ENCODE measurements at places on chromosomes 5 and 9.
A peak's percentile ranks its signal among the peaks of the same experiment; 100 is the strongest.

- peak; percentile 54 for DNase-seq
Measured at GRCh38 chr5:101728933-101729332, 567.2 kb downstream of the SLCO4C1 start.

DNA sequence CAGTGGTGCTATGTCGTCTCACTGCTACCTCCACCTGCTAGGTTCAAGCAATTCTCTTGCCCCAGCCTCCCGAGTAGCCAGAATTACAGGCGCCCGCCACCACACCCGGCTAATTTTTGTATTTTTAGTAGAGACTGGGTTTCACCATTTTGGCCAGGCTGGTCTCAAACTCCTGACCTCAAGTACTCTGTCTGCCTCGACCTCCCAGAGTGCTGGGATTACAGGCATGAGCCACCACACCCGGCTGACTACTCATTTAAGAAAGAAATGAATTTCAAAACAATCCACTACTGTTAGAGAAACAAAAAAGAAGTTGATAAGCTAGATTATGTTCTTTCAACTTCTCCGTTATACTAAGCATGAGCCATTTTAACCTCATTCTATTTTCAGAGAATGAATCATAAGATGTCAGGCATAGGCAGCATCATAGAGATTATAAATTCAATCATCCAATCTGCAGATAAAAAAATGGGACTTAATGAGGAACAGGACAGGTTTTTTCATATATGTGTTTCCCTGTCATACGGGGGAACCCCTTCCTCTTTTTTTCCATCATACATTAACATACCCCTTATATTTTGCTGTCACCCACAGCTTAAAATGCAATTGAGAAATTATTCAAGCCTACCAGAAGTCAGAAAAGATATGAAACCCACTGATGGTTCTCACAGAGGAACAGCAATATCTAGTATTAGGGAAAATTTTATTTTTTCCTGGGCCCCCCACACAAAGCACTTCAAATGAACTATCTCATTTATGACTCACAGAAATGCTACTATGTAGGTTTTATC, 26.5 kb upstream of the ADRB2 start:
- no peak for DNase-seq

GRCh38 chr9:81585191-81585763, 104.1 kb downstream of the TLE1 start:
- DNase-seq = no peak

DNA sequence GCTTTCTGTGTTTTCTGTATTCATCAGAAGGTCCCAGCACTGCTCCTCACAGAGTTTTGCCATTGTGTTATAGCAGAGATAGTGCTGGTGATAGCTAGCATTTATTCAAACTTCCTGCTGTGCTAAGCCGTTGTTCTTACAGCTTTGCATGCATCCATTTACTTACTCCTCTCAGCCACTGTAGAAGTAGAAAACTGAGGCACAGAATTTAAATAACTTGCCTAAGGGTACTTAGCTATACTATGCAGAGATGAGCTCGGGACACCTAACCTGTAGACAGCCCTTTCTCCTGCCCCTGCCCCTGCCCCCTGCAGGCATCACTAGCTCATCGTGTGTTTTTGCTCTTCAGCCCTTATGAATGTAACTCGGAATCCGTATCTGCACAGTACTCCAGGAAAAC, 227.6 kb downstream of the SAXO1 start:
- DNase-seq = no peak

DNA sequence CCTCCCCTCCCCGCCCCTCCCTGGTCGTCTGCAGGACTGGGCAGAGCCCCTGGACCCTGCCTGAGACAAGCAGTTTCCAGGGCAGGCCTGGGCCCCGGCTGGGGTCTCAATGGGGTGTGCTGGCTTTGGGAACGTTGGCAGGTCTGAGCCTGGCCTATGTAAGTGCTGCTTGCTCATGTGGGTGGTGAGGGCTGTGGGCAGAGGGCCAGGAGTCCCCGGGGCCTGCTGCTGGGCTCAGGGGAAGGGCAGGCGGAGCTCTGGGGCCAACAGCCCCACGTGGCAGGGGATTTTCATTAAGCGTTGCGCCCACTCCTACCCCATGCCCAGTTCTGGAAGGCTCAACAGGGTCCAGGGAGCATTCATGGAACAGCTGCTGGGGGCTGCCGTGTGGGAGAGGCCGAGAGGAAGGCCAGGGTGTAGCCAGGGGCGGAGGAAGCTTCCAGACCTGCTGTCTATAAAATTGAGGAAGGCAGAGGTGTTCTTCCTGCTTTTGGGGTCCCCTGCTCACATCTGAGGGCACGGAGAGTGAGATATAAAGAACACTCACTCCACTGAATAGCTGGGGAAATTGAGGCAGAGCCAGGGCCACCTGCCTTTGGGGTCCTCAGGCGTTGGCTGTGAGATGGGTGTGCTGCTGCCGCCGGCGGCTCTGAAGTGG, 32.5 kb downstream of the RXRA start:
- DNase-seq = no peak

- no peak for DNase-seq
Measured at GRCh38 chr9:4630836-4631235, 31.3 kb upstream of the PLPP6 start.

DNA sequence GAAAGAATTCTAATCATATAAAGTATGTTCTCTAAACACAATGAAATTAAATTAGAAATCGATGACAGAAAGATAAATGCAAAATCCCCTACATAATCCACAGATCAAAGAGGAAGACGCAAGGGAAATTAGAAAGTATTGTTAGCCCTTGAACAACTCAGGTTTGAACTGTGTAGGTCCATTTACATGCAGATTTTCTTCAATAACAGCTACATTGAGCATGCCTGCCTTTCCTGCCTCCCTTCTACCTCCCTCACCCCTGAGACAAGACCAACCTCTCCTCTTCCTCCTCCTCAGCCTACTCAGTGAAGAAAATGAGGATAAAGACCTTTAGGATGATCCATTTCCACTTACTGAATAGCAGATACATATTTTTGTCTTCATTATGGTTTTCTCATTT, 75.2 kb downstream of the PLPP1 start:
- no peak for DNase-seq

DNA sequence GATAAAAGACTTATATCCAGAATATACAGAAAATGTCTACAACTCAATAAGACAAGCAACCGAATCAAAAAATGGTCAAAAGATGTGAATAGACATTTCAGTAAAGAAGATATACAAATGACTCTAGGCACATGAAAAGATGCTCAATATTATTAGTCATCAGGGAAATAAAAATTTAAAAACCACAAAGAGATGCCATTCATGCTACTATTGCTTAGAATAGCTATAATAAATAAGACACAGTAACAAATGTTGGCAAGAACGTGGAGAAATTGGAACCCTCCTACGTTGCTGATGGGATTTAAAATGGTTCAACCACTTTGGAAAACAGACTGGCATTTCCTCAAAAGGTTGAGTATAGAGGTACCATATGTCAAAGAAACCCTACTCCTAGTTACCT, 39.8 kb downstream of the POLK start:
- DNase-seq = no peak

DNA sequence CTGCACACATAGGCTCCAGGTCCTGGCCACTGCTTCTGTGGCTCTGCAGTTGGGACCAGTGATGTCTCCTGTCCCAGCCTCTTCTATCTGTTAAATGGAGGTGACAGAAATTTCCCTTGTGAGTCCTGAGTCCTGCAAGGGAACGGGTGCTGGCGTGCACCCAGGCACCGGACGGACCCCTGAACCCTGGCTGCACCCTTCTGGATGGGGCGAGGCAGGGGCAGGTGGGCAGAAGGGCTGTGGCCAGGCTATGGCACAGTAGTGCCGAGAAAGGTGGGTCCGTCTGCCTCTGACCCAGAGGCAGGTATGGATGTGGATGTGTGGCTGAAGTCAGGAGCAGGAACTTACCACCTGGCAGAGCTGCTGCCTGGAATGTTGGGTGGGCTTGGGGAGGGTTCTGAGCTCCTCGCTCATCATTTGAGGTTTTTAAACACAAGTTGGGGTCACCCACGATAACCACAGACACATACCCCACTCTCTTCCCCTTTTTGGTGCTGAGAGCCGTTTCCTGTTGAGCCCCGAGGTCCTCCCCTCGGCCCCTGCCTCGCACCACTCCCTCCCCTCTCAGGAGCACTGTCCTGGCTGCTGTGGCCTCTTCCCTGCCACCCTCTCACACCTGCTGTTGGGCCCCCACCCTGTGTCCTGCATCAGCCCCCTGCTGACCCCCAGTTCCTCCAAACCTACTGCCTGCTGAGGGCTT, 82.0 kb downstream of the COL5A1 start:
- no peak for DNase-seq

GRCh38 chr9:108621991-108622855, 233.6 kb downstream of the ACTL7B start:
- no peak for DNase-seq

- no peak for DNase-seq
Measured at GRCh38 chr5:132296412-132297016, 2.3 kb downstream of the SLC22A4 start.

DNA sequence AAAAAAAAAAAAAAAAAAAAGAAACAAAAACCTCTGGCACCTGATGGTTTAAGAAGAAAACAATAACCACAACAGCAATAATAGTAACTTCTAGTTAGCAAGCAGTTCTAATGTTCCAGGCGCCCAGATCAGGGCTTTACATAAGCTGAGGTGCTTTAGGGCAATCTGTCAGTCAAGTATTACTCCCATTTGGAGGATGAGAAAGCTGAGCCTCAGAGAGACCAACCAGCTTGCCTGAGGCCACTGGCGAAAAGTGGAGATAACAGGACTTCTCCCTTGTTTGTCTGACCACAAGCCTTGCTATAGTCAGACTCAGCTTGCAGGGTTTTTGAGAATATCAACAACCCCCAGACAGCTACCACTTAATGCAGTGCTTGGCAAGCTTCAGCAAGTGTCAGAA, 83.5 kb upstream of the BOD1 start:
- DNase-seq = no peak

DNA sequence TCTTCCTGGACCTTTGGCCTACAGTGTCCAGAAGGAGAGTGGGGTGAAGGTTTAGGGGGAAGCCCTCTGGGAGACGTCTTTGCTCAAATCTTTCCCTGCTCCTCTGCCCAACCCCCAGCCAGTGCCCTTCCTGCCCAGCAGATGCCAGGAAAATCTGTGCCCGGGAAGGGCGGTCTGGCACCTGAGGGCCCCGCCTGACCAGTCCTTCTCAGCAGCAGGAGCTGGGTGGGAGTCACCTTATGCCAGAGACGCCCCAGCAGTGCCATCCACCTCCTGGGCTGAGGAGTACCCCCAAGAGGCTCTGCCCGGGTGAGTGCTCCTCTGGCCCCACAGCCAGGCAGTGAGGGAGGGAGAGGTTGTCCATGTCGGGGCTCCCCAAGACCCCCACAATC, 14.9 kb upstream of the CERCAM start:
- no peak for DNase-seq

GRCh38 chr5:32355686-32356085, 42.9 kb upstream of the MTMR12 start:
- DNase-seq = no peak

- DNase-seq = no peak
Measured at GRCh38 chr5:9971301-9971700, 278.4 kb downstream of the ATPSCKMT start.

DNA sequence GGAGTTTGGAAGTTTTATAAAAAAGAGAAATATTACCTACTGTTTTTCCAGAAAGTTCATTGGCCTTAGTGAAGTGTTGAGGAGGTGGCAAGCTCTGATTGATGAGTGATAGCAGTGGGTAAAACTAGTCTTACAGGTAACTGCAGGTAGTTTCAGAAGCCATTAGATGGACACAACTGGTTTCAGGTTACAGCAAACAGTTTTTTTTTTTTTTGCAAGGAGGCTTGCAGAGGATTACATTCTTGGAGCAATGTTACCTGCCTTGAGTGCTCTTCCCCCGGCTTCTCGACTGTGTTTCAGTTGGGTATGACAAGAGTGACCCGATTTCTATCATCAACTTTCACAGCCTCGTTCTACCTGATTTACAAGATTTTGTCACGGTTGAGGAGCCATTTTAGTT, 333.4 kb downstream of the YTHDC2 start:
- no peak for DNase-seq

DNA sequence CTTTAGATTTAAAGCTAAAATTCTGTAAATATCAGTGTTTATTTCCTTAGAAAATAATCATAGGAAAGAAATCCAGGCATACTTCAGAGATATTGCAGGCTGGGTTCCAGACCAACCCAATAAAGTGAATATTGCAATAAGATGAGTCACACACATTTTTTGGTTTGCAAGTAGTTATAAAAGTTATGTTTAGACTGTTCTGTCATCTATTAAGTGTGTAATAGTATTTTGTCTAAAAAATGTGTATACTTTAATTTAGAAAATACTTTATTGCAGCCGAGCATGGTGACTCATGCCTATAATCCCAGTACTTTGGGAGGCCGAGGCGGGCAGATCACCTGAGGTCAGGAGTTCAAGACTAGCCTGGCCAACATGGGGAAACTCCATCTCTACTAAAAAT, 6.9 kb upstream of the RIC1 start:
- no peak for DNase-seq

- DNase-seq = no peak
Measured at GRCh38 chr5:82772281-82772680, 304.9 kb downstream of the TMEM167A start.

GRCh38 chr5:10724781-10725507, 36.1 kb downstream of the DAP start:
- no peak for DNase-seq

- no peak for DNase-seq
Measured at GRCh38 chr5:156200938-156201787, 125.8 kb upstream of the SGCD start.

GRCh38 chr5:81226949-81227348, 6.2 kb upstream of the CKMT2 start:
- no peak for DNase-seq

DNA sequence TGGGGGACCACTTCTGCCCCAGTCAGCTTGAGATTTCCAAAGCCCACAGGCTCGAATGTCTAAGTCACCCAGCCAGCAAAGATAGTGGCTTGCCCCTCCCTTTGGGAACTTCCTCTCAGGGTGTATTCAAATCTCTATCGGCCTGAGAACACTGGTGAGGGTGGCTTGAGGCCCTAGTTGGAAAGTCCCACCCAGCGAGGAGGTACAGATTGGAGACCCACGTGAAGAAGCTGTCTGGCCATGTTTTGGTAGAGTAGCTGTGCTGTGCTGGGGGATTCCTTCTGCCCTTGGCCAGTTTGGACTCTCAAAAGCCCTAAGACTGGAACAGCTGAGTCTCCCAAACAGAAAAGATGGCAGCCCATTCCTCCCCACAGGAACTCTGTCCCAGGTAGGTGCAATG, 172.7 kb upstream of the RIOK2 start:
- no peak for DNase-seq
